ENCODE measurements at places on chromosomes 4 and X.

GRCh38 chr4:159292137-159292896 lies 189.4 kb downstream of the RAPGEF2 start:
- DNase-seq, result no peak

DNA sequence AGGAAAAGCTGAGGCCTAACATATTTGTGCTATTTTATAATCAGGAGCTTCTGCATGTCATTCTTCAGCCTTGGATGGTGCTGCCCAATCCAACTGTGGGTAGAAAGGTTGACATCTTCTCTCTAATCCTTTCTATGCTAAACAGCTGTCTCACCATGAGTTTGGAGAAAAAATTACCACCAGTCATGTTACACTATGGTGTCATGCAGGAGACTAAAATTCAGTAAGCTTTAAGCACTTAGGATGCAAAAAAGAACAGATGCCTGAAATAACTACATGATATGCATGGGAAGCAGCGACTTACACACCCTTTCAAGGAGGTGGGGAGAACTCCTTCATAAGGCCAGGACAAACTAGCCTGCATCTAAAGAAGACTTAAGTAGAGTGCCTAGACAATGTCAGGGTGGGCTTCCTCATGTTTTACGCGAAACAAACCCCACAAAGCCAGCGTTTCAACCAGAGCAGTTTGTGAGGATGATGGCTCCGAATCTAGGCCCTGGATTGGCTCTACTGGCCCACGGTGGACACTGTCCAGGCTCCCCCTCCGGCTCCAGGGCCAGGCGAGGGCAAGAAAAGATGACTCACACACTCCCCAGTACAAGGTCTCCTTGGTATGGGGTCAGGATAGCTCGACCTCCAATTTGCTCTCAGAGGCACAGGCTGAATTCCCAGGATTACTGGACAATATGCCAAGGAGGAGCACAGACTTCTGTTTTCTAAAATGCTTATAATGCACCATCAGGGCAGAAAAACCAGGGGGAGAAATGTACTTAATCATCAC lies 45.1 kb downstream of the STX18 start:
- DNase-seq, result no peak

- DNase-seq, result no peak
Observed at GRCh38 chr4:149140841-149141240, 674.8 kb downstream of the IQCM start.

- DNase-seq, result no peak
Observed at GRCh38 chr4:137700072-137700471, 167.8 kb upstream of the PCDH18 start.

GRCh38 chr4:159937595-159937994 lies 834.7 kb downstream of the RAPGEF2 start:
- no peak for DNase-seq

- DNase-seq, result no peak
Observed at GRCh38 chr4:54784161-54784671, 126.5 kb downstream of the KIT start.

GRCh38 chr4:2570551-2571222 lies 34.2 kb downstream of the FAM193A start:
- peak; percentile 20 for DNase-seq

- DNase-seq, result no peak
Observed at GRCh38 chr4:8846826-8847225, 24.8 kb downstream of the HMX1 start.

DNA sequence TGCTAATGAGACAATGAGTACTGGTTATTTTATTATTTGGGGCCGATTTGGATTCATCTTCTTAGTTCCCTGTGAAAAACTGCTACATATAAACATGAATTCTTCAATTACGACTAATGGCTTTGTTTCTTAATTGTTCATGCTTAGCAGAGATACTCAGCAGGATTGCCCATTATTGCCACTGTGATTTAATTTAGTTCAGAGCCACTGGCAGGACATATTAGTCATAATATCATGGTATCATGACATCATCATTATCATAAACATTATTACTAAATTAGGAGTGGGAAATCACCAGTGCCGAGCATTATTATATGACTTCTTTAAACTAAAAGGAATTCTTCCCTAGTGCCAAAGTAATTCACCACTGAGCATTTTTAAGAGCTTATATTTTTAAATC lies 201.4 kb downstream of the SPOCK3 start:
- DNase-seq, result no peak

GRCh38 chr4:183602557-183603027 lies 56.4 kb downstream of the RWDD4 start:
- no peak for DNase-seq

GRCh38 chr4:81854406-81854805 lies 382.7 kb upstream of the RASGEF1B start:
- no peak for DNase-seq

GRCh38 chr4:98864560-98864959 lies 64.4 kb downstream of the EIF4E start:
- no peak for DNase-seq

DNA sequence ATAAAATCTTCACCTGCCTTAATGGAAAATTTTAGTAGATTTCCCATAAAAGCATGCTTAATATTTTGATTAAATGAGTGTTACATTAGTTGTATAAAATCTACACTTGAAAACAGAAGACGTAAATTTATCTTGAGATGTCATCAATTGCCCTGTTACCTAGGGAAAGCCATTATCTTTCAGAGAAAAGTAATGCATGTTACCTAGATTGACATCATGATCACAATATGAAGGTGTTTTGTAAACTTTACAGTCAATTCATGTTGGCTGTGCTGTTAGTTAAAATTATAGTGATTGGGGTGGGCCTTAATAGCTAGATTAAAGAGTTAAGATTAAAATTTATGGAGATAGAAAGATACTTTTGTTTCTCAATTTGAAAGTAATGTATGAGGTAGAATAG lies 293.2 kb upstream of the PCDH18 start:
- no peak for DNase-seq

DNA sequence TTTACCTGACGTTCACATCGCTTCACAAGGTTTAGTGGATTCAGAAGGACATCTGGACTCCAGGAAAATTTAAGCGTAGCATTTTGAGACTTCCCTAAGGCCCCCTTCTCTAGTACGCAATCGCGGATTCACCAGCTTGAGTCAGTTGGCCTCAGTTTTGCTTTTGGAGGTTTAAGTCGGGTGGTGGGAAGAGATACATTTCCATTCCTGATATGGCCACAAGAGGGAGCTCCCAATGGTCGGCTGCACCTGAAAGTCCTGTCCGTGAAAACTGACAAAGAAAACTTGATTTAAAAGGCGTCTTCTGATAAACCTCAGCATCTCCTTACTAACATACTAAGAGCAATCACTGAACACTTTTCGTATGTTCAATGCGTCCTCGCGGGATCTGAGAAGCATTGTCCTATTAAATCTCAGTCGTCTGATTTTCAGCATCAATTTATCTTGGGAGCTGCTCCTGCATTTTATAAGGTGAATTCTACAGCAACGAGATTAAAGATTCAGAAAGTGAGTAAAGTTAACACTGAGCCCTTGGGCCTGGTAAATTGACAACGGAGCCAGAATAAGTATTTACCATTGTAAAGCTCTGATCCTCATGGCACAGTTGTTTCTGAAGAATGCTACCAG lies 50.6 kb downstream of the LGI2 start:
- DNase-seq, result peak; percentile 2

DNA sequence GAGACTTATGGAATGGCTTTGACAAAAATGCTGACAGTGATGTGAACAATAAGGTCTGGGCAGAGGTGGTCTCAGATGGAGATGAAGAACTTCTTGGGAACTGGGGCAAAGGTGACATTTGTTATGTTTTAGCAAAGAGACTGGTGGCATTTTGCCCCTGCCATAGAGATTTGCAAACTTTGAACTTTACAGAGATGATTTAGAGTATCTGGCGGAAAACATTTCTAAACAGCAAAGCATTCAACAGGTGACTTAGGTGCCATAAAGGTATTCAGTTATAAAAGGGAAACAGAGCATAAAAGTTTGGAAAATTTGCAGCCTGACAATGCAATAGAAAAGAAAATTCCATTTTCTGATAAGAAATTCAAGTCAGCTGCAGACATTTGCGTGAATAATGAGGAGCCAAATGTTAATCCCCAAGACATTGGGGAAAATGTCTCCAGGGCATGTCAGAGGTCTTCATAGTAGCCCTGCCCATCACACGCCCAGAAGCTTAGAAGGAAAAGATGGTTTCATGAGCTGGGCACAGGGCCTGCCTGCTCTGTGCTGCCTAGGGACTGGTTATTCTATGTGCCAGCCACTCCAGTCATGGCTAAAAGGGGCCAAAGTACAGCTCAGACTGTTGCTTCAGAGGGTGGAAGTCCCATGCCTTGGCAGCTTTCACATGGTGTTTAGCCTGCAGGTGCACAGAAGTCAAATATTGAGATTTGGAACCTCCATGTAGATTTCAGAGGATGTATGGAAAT lies 782.2 kb downstream of the TRAM1L1 start:
- no peak for DNase-seq

GRCh38 chr4:176271749-176272148 lies 2.7 kb upstream of the ASB5 start:
- no peak for DNase-seq

DNA sequence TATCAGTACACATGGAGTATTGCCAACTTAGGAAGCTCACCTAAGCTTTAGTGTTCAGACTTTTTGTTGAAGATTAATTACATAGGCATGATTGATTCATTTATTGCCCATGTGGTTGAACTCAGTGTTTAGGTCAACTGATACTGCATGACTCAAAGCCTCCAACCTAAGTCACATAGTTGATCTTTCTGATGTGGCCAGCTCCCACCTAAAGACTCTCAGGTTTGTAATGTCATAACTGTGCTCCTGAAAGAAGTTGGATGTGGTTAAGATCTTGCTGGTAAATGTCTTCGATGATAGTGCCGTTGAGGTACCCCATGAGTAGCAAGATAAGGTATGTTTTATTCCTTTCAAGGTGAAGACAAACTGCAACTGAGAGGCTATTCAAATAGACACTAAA lies 192.5 kb downstream of the EDA start:
- DNase-seq, result no peak

GRCh38 chrX:26848511-26848910 lies 614.6 kb downstream of the PPP4R3C start:
- DNase-seq, result no peak

- no peak for DNase-seq
Observed at GRCh38 chr4:70935038-70935695, 33.0 kb downstream of the MOB1B start.

DNA sequence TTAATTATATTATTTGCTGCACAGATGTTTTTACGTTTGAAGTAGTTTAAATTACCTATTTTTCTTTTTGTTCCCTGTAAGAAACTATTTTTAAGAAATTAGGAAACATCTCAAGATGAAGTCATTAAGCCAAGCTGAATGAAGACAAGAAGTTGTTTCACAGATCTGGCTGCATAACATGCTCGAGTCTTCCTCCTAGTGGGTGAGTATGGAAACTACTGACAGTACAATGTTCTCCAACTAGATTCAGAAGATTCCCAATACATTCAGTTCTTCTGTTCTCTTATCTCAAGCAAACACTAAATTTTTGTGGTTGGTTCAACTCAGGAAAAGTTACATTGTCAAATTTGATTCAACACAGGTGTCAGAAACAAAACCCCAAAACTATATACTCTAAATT lies 256.8 kb upstream of the VCX start:
- no peak for DNase-seq

- DNase-seq, result no peak
Observed at GRCh38 chr4:78584863-78585547, 33.4 kb downstream of the ANXA3 start.

GRCh38 chr4:55437823-55438222 lies 42.1 kb downstream of the TMEM165 start:
- DNase-seq, result no peak

DNA sequence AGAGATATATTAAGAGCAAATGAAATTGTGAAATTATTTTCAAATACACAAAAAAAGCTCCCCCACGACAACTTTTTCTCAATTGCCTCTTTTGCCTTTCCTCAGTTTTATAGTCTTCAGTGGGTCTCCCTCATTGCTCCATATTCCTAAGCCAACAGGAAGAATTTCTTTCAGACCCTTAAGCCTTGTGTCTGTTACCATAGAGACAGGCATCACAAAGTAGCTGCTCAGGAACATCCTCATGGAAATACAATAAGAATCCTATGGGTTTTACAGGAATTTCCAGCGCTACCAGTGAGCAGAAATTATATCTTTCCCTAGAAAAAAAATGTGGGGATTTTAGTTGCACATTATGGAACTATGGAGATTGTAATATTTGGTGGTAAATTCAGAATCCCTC lies 121.9 kb upstream of the DMD start:
- no peak for DNase-seq

DNA sequence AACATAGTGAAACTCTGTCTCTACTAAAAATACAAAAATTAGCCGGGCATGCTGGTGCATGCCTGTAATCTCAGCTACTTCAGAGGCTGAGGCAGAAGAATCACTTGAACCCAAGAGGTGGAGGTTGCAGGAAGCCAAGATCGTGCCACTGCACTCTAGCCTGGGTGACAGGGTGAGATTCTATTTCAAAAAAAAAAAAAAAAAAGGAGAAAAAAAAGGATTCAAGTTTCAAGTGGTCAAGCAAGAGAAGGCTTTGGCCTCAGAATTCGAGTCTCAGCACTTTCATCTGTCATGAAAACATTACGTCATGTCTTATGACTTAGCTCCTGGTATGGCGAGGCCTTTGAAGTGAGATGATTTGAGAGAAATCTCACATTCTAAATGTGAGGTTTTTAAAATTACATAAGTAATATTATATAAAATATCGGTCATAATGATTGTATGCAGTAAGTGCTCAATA lies 21.2 kb upstream of the DHRSX start:
- DNase-seq, result no peak

- DNase-seq, result no peak
Observed at GRCh38 chr4:113278324-113278934, 229.0 kb downstream of the ANK2 start.

DNA sequence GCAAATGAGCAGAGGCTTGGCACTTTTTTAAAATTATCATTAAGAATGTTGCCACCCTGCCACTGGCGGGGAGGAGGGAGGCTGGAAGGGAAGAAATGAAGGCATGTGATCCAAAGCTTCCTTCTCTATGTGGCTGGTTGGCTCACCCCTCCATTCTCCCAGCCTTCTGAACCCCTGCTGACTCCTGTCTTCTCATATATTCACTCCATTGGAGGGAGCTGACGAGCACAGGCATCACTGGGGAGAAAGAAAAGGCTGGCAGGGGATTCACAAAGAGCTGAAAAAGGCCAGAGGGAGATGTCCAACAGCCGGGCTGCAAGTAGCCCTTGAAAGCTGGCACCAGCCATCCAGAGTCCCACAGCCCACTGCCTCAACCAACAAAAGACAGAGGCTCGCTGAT lies 495.6 kb downstream of the BCOR start:
- no peak for DNase-seq

DNA sequence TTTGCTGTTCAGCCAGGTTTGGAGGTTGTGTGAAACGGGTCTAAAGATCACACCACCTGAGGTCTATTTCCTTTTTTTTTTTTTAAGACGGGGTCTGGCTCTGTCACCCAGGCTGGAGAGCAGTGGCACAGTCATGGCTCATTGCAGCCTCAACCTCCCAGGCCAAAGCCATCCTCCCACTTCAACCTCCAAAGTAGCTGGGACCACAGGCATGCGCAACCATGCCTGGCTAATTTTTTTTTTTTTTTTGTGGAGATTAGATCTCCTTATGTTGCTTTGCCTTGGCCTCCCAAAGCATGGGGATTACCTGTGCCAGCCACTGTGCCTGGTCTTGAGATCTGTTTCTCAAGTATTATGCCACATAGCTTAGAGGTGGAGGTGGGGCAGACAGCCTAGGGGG lies 49.2 kb upstream of the ELOVL6 start:
- no peak for DNase-seq
